SW480 (cell line): ENCODE measurements at places on chromosomes 2 and 18.

DNA sequence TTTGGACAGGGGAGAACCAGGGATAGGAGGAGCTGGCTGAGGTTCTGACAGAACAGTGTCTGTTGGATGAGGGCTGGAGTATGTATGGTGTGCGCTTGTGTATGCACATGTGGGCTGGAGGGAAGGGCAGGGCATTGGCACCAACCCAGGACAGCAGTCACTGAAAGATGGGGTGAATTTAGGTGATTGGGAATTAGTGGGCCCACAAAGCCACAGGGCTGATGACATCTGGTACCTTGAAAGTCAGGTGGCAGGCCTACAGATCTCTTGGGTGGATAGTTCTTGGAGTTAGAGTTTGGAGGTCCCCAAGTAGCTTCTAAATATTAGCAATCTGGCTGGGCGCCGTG lies 45.7 kb downstream of the C2orf42 start:
- no peak for DNase-seq

- DNase-seq = no peak
Observed at GRCh38 chr2:173599821-173600359, 245.2 kb downstream of the CDCA7 start.

GRCh38 chr2:152352616-152353015 lies 17.6 kb downstream of the FMNL2 start:
- no peak for DNase-seq

DNA sequence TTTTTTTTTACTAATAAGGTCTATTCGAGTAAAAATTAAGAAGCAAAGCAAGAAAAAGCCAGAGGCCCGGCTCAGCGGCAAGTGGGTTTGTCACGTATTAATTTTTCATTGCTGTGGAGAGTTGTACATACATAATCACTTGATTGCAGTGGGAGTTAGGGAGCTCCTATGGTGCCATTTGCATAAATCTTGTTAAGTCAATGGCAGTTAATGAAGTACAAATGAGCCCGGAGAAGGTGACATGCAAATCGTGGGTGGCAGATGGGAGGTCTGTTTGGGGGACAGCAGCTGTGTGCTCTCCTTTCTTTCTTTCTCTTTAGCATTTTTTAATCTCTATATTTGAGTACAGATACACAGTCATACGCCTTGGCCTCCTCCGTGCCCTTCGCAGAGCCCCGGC lies 317.0 kb downstream of the AGAP1 start:
- DNase-seq = no peak

DNA sequence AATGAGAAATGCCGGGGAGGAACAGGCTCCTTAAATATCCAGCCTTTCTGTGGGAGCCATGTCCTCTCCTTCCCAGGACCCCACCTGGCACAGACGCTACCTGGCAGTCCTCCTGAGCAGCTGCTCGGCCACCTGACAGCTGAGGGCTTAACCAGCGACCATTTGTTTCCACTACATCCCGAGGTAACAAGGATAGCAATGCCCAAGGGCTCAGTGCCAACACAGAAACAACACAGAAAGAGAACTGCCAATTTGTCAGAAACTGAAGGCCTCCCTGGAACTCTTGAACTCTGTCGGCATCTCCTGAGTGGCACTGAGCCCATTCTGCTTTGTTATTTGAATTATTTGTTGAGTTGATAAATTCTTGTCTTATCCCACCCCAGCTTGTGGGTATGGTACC lies 122.2 kb upstream of the ARHGAP28 start:
- DNase-seq = no peak

DNA sequence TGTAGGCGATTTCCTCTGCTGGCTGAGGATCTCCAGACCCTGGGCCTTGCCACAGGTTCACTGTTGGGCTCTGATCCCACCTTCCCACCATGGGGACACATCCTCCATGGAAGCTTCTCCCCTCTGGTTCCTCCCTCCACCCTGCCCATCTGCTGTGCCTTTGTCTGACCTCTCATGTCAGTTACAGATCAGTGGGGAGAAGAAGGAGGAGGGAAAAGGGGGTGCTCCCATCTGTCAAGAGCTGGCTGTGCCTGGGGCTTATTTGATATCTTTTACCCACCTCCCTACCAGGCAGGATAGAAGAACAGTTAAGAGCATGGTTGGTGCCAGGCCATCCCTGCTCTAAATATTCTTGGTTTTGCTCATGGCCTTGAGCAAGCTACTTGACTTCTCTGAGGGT lies 12.3 kb upstream of the DNAJB2 start:
- no peak for DNase-seq

GRCh38 chr2:232405943-232406510 lies 617 bp upstream of the ALPG start:
- DNase-seq = no peak

GRCh38 chr18:46104128-46104911 lies at the start of gene HAUS1:
Gene HAUS1 (plus strand): TSS chr18:46104385. CDS start chr18:46104412, 27 bp downstream.
- DNase-seq = peak; percentile 84

DNA sequence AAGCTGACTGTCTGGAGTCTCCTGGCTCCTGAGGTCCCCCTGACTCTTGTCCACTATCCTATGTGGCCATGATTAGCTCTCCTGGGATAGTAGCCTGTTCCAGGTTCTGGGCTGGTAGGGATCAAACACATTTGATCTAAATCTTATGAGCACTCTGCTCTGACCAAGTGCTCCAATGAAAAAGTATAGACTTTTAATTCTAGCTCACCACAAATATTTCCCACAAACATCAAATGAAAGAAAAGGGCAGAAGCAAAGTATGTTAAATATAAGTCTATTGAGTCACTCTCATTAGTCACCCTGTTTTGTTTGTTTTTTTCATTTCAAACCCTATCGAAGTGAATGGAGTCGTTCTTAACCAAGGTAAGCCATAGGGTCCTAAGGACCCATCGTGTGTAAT lies 39.7 kb upstream of the NEDD4L start:
- peak; percentile 77 for DNase-seq

- DNase-seq = no peak
Observed at GRCh38 chr18:11998193-11998592, 16.9 kb downstream of the IMPA2 start.

- no peak for DNase-seq
Observed at GRCh38 chr2:145994910-145995309, 1475.0 kb upstream of the ZEB2 start.

DNA sequence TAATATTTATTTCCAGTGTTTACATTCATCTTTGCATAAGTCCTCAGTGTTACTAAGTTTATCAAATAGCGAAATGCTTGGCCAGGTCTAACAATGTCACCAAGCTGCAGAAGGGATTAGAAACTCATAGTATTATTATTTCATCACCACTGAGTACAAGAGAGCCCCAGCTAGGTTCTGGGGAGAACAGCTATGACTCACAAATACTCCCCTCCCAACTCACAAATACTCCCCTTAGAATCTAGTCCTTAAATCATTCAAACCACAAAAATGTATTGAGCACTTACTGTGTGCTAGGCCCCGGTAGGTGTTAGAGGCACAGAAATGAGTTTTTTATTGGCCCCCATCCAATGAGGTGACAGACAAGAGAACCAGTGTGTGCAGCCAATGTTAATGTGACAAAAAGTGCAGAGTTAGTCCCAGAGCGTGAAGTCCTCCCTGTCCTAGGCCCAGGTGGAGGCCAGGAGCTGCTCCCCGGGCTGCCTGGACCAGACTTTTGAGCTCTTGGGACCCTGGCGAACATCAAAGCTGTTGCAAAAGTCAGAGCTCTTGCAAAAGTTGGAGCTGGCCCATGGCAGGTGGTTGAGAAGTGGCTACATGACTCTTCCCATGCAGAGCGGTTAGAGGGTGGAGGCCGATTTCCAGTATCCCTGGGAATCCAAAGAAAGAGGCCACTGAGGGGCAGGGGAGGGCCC lies 9.8 kb downstream of the STEAP3 start:
- no peak for DNase-seq

DNA sequence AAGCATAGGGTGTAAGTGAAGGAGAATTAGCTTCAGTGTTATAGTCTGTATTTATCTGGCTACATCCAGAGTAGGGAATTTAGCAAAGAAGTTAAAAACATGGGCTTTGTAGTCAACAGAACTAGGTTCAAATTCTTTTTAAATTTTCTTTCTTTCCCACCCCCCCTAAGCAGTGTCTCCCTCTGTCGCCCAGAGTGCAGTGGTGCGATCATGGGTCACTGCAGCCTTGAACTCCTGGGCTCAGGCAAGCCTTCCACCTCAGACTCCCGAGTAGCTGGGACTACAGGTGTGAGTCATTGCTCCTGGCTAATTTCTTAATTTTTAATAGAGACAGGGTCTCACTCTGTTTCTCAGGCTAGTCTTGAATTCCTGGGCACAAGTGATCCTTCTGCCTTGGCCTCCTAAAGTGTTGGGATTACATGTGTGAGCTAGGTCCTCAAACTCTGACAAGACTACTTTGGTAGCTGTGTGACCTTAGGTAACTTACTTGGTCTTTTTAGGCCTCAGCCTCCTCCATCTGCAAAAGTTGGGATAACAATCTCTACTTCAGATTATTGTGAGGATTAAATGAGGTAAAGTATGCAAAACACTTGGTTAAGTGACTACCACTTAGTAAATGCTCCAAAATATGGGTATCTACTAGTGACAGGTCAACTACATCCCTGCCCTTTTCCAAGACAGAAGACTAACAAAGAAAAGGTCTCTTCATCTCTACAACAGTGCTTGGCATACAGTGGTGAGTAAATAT lies 17.8 kb downstream of the DOK1 start:
- DNase-seq = no peak

DNA sequence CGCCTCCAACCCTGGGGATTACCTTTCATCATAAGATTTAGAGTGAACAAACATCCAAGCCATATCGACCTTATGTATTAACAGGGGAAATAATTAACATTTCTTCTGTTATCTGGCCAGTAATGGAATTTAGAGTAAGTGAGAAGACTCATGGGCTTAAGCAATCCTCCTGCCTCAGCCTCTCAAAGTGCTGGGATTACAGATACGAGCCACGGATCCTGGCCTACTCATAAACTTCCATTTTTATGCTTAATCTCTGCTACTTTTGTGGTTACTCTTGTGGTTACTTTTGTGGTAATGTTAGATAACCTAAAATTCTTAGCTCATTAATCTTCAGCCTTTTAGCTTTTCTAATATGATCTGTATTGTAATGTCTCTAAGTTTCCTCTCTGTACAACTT lies 159.3 kb upstream of the SLC8A1 start:
- DNase-seq = no peak

- no peak for DNase-seq
Observed at GRCh38 chr2:7858624-7859023, 823.2 kb upstream of the ID2 start.

GRCh38 chr2:119702918-119703401 lies 24.0 kb downstream of the TMEM177 start:
- peak; percentile 75 for DNase-seq

DNA sequence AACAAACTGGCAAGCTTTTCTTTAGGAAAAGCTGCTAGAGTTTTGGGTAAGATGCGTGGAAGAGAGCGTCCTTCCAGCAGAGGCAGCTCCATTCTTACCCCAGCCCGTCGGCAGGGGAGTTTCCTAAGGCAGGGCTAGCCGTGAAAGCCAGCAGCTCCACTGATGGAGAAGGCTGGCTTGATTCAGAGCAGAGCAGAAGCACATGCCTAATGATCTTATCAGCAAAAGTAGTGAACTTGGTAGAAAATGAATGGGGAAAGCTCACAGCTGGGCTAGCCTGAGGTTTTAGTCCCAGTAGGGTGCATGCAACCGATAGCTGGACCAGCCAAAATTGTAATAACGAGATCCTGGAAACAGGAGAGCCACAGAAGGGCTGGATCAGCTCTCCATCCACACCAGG lies 20.8 kb downstream of the LAMA1 start:
- no peak for DNase-seq

DNA sequence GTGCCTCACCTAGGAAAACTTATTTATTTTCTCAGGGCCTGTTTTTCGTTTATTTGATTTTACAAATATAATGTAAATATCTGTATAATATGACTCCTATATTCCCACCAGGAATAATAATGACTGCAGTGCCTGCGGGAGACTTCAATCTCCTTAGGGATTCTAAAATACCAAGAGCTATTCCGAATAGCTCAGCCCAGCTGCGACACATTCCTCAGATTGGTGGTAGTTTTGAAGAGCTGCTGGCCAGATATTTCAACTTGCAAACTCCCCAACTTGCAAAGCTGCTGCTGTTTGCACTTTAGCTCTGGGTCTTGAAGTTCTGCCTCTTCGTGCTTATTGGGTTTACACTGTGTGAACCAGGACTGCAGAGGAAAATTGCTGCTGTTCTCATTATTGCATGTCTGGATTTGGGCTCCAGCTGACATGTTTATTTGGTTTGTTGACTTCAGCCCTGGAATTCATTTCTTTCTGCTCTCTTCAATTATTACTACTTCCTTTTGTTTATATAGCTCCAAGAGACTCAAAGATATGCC lies 480.2 kb upstream of the CHST9 start:
- no peak for DNase-seq

GRCh38 chr2:134588556-134588955 lies 130.2 kb downstream of the TMEM163 start:
- DNase-seq = no peak

GRCh38 chr2:111035830-111036441 lies 84.8 kb upstream of the BCL2L11 start:
- no peak for DNase-seq

DNA sequence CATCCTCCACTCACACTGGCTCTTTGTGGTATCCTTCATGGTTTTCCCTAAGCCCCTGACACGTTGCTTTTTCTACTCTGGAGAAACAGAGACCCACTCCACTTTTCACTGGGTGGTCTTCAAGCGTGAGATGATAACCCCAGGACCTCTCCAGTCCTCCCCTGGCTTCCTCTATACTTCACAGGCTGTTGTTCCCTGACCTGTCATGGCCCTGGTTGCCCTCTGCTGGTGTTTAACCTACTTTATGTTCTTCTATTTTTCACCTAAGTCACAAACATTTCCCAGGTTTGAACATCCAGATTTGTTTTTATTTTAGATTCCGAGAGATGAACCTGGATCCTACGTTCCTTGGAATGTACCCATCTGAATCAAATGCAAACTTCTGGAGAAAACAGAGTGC lies 84.5 kb downstream of the AOX1 start:
- no peak for DNase-seq

DNA sequence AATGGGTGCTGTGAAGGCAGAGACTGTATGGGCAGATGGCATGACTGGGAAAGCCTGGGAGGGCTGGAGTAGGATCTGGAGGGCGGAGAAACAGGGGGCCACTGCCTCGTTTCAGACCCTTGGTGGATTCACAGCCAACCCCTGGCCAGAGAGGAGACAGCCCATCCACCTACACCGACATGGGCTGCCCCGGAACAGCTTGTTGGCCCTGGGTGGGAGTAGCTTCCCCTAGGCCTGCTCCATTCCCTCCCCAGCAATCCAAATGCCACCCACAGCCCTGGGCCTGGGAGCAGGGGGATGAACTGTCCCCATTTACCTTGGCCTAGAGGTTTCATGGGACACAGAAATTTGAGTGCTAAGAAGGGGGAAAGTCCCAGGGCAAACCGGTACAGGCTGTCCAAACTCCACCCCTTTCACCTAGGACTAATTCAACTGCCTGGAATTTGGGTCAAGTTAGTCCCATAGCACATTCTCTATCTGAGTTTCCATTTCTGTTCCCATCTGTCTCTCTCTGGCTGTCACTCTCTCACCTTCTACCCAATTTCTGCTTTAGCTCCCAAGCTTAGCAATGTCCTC lies 37.0 kb downstream of the LBH start:
- no peak for DNase-seq

GRCh38 chr2:204389856-204390255 lies 155.4 kb upstream of the PARD3B start:
- no peak for DNase-seq

- DNase-seq = peak; percentile 63
Observed at GRCh38 chr2:202681688-202682205, 47.0 kb downstream of the FAM117B start.
